H4 (cell line): ENCODE measurements at places on chromosomes 7 and 10.

DNA sequence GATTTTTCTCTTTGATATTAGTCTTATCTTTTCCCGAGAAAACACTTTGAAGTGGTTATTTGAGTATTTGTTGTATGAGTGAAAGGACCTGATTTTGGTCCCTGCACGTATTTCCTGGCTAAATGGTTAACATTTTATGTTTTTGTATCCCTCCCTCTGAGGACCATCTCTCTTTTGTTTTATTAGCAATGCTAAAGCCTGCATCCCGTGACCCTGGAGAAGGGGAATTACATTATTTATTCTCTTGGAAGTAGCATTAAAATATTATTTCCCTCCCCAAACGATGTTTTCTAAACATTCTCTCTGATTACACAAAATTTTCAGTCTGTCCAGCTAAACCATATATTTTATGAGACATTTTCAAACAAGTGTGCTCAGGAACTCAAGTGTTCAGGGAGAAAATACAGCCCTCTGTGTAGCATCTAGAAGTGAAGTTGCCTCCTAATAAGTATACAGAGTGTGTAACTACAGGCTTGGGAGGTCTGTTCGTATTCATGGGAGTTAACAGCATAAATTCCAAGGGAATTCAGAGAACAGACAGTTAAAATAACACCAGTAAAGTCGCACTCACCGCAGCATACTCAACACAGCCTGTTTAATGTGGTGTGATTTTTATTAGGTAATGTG is 163.8 kb upstream of the NPVF start:
- no peak for DNase-seq

DNA sequence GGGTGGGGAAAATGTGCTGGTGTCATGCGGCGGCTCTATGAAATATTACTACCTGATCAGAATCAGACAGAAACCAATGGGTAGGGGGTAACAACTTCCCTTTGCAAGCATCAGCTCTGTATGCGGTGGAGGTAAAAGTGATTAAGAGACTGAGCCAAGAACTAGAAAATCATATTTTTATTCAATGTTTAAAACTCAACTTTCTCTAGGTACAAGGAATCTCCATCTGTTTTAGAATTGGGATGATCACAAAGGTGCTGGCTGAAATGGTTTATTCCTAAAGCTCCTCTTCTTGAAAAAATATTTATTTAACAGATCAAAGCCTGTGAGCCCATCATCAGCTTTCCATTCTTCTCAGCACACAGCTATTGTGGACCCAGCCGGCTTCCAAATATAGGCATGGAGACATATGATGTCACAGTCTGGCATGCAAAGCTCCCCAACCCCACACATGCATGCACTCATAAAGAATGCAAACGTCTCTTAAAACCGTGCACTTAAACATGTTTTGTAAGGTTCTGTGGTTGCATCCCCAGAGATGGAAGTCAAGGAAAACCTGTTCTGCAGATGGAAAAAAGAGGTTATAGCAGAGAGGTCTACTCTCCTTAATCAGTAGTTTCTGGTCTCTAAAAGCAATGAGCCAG is 126.0 kb downstream of the SKIDA1 start:
- DNase-seq = peak; percentile 49

GRCh38 chr10:48245977-48246376 is 28.5 kb downstream of the FRMPD2 start:
- DNase-seq = no peak

- DNase-seq = no peak
Measured at GRCh38 chr10:1198453-1199344, 142.5 kb downstream of the WDR37 start.

DNA sequence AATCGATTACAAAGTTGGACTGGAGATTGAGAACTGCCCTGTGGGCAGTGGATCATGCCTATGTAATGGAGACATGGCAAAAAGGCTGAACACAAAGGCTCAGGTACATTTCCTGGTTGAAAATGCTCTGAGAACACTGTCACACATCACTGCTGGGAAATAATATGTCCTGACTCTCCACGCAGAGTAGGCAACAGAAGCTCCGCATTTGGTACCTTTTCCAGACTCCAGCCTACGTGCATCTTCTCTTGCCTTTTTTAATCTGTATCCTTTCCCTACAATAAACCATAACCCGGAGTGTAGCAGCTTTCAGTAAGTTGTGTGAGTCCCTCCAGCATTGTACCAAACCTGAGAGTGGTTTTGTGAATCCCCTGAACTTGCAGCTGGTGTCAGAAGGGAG is 134.7 kb downstream of the SORBS1 start:
- DNase-seq = no peak

DNA sequence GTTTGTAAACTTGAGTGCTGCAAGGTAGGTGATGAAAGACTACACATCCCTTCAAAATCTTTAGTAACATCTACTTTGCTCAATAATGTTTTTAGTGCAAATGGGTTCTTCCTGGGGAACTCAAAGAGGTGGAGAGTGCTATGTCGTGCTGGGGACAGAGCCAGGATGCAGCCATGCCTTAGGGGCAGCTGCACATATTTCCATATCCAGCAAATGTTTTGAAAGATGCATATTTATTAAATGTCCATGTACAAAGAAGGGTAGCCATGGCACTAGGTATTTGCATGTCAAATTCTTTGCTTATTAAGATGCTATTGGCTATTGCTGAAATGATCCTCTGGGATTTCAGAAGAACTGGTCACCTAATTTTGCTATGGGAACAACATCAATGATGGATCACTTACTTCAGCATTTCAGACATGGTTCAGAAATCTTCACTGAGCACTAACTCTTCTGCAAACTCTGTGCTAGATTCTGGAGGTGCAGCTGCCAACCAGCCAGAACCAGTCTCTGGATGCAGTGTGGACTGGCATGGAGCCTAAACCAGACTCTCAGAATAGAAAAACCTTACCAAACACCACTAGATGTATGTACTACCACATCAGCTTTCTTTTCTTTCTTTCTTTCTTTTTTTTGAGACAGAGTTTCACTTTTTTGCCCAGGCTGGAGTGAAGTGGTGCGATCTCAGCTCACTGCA is 31.7 kb upstream of the DNMBP start:
- DNase-seq = no peak

- DNase-seq = no peak
Measured at GRCh38 chr10:10432296-10433035, 585.2 kb upstream of the CELF2 start.

GRCh38 chr10:49634069-49634660 is 20.3 kb downstream of the CHAT start:
- DNase-seq = no peak

GRCh38 chr7:150384406-150385301 is 5.5 kb downstream of the ZNF775 start:
- DNase-seq = no peak

GRCh38 chr10:75836064-75836463 is 404.6 kb downstream of the LRMDA start:
- no peak for DNase-seq

DNA sequence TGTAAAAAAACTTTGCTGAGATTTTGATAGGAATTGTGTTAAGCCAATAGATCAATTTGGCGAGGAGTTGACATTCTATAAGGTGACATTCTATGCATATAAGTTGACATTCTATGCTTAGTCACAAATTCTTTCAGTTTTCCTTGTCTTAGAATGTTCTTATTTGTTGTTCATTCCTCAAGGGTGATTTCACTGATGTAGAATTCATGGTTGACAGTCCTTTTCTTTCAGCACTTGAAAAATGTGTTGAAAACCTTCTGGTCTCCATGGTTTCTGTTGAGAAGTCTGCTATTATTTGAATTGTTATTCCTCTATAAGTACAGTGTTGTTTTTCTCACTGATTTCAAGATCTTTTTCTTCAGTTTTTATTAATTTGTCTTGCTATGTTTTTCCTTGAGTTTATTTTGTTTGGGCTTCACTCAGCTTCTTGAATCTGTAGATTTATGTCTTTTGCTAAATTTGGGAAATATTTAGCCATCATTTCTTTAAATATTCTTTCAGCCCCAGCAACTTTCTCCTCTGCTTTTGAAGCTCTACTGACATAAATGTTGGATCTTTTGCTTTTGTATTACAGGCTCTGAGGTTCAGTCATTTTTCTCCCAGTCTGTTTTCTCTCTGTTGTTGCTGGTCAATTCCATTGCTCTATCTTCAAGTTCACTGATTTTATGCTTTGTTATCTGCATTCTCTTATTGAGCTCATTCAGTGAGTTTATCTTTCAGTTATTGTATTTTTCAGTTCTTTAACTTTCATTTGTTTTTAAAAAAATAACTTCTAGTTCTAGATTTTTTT is 154.9 kb downstream of the SDK1 start:
- no peak for DNase-seq

DNA sequence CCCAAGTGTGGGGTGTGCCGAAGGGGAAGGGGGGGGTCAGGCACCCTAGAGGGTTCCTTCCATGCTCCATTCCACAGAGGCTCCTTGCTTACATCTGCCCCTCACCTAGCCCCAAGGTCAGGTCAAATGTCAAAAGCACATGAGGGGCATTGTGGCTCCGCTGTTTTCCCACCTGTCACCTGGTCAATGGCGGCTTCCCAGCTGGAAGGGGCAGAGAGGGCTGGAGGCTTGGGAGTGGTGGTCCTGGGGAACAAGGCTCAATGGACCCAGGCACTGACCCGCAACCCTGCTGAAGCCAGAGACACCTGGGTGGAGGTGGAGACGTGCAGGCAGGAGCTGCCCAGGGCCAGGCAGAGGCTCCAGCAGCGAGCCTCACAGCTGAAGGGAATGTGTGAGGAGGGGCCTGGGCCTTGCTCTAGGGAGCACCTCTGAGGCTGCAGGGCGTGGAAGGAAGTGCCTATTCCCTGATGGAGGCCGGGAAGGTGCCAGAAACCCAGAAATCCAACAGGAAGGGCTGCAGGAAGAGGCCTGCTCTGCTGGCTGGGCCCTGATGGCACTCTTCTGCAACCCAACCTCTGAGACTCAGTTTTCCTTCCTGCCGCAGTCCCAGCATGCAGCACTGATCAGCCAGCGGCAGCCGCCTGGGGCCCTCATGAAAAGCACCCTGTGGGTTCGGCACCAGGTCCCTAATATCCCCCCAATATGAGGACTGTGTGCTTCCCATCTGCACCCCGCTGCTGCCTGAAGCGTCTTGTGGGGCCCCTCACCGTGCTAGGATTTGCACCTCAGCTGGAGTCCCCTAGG is 16.0 kb downstream of the RASGEF1A start:
- no peak for DNase-seq

GRCh38 chr7:45160417-45160881 is 2.9 kb downstream of the RAMP3 start:
- no peak for DNase-seq

- no peak for DNase-seq
Measured at GRCh38 chr10:51141010-51141409, 66.7 kb downstream of the PRKG1 start.

GRCh38 chr7:129657363-129657762 is 45.8 kb downstream of the NRF1 start:
- no peak for DNase-seq

- no peak for DNase-seq
Measured at GRCh38 chr7:69586321-69586720, 12.0 kb upstream of the AUTS2 start.

DNA sequence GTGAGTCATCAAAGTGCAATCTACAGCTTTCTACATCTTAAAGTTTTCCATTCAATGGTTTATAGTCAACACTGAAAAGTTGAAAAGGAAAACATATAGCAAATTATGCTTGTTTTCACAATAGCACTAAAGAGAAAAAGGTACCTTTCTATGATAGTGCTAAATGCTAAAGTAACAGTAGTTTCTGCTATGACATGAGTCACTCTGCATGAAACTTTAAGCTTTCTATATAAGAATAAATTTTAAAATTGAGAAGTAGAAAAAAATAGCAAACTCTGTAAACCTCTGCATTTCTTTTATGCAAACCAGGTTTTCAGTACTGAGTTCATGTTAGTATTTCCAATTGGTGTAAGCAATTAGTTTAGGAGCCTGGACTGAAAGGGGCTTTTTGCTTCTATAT is 31.2 kb upstream of the TMEM168 start:
- no peak for DNase-seq

GRCh38 chr10:110569736-110570135 is 2.2 kb downstream of the SMC3 start:
- DNase-seq = no peak

GRCh38 chr7:95391761-95392160 is 4.4 kb downstream of the PON3 start:
- no peak for DNase-seq

DNA sequence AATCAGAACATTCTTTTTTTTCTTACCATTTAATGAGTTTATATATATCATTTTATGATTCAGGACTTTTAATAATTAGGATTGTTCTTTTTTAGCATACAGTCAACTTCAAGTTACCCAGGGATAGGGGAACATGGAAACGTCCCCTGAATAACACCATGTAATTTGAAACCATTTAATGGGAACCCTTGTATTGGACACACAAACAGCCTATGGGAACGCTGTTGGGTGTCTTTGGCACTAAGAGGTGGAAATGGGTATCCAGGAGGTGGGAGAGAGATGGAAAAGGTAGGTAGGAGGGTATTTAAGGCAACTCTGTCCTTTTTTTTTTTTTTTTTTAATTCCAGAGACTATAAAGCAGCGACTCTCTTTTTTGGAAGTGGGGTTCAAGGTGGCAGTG is 2.6 kb downstream of the LUC7L2 start:
- DNase-seq = no peak

DNA sequence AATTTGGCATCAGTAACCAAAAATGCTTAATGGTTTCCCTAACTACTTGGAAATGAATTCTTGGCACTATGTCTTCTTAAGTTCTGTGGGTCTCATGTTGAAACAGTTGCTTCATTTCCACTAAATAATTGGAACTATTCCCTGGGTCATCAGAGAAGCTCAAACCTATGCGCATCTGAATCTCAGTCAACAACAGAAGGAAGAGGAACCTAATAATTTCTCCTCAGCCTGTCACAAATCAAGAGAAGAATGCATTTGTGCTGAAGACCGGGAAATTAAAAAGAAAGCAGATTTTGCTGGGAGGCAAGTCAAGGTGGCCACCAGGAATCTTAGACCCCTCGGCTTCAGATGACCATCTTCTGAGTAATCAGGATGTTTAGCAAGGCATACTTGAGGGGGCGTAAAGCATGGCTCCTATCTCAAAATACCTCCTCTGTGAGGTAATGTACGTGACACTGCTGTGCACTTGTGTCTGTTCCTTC is 41.4 kb downstream of the TOMM7 start:
- no peak for DNase-seq

GRCh38 chr7:155311826-155312537 is 14.3 kb downstream of the INSIG1 start:
- no peak for DNase-seq
